ENCODE measurements at places on chromosomes 3 and 15.

GRCh38 chr15:26882112-26882511, 15.2 kb downstream of the GABRA5 start:
- DNase-seq: no peak

GRCh38 chr3:19002606-19003005, 145.7 kb upstream of the KCNH8 start:
- DNase-seq: no peak

DNA sequence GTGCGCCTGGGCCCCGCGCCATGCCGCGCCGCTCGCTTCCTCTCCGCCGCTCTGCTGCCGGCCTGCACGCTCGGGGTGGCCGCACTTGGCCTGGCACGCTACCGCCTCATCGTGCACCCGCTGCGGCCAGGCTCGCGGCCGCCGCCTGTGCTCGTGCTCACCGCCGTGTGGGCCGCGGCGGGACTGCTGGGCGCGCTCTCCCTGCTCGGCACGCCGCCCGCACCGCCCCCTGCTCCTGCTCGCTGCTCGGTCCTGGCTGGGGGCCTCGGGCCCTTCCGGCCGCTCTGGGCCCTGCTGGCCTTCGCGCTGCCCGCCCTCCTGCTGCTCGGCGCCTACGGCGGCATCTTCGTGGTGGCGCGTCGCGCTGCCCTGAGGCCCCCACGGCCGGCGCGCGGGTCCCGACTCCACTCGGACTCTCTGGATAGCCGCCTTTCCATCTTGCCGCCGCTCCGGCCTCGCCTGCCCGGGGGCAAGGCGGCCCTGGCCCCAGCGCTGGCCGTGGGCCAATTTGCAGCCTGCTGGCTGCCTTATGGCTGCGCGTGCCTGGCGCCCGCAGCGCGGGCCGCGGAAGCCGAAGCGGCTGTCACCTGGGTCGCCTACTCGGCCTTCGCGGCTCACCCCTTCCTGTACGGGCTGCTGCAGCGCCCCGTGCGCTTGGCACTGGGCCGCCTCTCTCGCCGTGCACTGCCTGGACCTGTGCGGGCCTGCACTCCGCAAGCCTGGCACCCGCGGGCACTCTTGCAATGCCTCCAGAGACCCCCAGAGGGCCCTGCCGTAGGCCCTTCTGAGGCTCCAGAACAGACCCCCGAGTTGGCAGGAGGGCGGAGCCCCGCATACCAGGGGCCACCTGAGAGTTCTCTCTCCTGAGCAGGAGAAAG, 951 bp downstream of the GPR62 start:
- peak; percentile 83 for DNase-seq

GRCh38 chr3:118088696-118089095, 946.0 kb downstream of the IGSF11 start:
- peak; percentile 20 for DNase-seq

DNA sequence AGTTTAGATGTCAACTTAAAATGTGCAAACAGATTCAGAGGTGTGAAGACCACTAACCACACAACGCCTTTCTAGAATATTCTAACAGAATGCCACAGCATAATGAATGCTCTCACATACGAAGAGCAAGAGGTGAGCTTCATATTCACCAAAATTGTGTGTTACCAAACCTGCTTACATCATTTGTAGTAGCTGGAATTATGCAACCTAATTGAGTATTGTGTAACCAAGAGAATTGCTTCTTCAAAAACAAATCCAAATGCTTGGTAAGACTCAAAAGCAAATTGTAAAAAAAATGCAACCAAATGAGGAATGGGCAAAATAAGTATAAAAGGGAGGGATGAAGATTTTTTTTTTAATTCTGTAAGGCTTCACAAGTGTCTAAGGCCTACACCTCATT, 160.7 kb downstream of the TAFA4 start:
- DNase-seq: peak; percentile 27

DNA sequence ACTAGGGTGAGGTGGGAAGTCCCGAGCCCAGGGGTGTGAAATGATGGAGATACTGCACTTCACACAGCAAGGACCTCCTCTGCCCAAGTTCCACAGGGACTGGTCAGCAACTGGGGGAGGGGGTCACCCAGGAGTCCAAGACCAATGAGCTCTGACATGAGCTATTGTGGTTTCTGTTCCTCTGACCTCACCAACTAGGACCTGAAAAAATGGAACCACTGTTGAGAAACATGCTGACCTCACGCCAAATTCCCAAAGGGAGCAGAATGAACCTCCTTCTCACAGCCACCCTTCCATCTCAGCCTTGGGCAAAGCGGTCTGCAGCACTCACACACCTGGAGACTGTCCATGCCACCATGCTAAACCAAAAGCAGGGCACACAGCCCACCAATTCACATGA, 69.3 kb downstream of the LRIG1 start:
- no peak for DNase-seq

- no peak for DNase-seq
Observed at GRCh38 chr15:54519577-54519976, 541.3 kb downstream of the UNC13C start.

DNA sequence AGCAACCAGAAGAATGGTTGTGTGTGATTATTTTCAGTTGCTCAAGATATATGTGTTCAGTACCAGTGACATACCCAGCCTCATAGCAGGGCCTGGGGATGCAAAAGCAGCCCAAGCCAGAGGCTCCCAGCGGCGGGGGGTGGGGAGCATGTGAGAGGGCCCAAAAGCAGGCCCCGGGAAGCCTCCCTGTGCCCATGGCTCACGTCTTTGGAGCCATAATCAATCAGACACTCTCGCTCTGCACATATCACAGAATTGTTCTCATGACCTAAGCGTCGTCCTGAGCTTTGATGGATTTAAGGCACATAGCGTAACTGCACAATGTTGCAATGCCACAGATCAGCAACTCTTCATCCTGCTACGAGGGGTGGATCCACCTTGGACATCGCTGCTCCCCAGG, 20.8 kb downstream of the KLHL25 start:
- no peak for DNase-seq

- no peak for DNase-seq
Observed at GRCh38 chr3:72753495-72753894, 94.8 kb downstream of the SHQ1 start.

DNA sequence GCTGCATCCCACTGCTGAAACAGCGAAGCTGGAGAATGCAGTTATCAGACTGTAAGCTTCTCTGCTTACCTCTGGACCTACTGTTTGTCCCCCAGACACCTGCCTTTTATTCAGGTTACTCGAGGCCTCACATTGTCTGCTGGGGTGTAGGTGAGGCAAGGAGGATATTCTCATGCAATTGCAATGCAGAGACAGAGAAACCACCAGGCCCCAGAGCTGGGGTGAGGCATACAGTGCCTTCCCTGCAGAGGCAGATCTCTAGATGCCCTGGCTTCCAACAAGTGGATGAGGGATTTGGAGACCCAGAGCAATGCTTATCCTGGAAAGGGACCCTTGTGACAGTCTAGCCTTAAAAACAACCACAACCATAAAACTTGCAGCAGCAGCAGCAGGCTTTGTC, 263.4 kb upstream of the ST8SIA2 start:
- DNase-seq: peak; percentile 30

GRCh38 chr3:84077479-84077878, 881.3 kb upstream of the CADM2 start:
- peak; percentile 44 for DNase-seq

DNA sequence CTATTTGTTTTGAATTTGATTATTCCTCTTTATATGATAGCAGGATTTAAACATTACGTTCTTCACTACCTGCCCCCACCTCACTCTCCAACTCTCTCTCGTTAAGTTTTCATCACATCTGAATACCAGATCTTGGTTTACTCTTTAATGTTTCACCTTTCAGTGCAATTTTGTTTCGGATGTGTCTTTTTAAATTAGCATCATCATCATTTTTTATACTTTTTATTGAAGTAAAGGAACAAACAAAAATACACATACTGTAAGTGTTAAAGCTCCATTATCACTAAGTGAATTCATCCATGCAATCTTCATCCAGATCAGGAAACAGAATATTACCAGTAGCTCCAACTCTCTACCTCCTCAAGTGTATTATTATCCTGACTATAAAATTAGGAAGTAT, 310.6 kb downstream of the C3orf38 start:
- DNase-seq: no peak

DNA sequence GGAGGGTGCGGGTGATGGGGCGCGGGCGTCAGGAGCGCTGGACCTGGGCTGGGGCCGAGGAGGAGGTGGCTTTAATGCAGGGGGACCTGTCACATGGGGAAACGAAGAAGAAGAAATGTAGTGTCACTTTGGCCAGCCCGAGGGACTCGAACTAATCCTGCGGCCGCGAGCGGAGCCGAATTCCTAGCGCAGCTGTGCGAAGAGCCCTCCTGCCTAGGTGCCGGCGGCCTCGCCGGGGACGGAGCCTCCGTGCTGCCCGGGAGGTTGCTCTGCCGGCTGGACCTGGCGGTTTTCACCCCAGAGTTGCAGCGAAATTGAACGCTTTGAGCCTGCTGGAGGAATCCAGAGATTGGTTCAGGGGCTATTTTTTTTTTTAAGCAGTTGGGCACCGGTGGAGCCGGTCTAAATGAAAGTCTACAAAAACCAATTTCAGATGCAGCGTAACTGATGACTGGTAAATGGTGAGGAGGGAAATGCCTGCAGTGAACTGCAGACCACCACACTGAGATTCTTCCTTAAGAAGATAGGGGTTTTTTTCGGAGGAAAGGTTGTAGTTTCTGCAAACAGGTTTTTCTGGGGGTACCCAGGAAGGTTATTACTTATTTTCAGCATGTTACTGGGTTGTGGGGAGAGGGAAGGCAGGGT, 662 bp downstream of the TMEM108 start:
- DNase-seq: peak; percentile 2

- peak; percentile 38 for DNase-seq
Observed at GRCh38 chr3:179513862-179514261, 48.9 kb upstream of the ACTL6A start.

- DNase-seq: peak; percentile 77
Observed at GRCh38 chr3:150300388-150300787, 107.7 kb upstream of the TSC22D2 start.

DNA sequence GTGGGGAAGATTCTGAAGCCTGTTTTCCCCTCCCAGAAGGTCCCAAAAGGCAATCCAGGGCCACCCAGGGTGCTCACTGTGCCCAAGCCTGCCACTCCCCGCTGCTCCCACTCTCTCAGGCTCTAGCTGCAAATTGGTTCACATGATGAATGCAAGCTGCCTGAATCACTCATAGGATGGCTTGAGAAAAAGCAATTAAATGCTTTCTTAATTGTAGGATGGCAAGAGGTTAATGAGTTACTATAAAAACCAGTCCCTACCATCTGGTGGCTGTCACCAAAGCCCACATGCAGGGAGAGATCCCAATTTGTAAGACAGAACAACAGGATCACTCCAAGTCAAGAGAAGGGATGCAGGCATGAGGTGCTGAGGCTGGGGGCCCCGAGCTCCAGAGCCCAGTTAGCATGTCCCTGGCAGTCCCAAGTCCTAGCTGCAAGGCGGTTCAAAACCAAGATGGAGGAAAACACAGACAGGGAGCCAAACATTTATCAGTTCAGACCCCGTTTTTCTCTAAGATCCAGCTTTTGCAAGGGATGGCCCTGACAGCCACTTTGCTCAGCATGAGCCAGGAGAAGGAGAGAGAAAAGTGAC, 207.1 kb downstream of the UACA start:
- no peak for DNase-seq

- DNase-seq: peak; percentile 62
Observed at GRCh38 chr15:34644061-34644460, 60.6 kb upstream of the GOLGA8B start.

GRCh38 chr15:80691575-80691974, 3.5 kb upstream of the ABHD17C start:
- peak; percentile 69 for DNase-seq

- peak; percentile 64 for DNase-seq
Observed at GRCh38 chr3:181948286-181948685, 236.6 kb downstream of the SOX2 start.

GRCh38 chr3:79005084-79005483, 762.7 kb downstream of the ROBO1 start:
- DNase-seq: no peak

DNA sequence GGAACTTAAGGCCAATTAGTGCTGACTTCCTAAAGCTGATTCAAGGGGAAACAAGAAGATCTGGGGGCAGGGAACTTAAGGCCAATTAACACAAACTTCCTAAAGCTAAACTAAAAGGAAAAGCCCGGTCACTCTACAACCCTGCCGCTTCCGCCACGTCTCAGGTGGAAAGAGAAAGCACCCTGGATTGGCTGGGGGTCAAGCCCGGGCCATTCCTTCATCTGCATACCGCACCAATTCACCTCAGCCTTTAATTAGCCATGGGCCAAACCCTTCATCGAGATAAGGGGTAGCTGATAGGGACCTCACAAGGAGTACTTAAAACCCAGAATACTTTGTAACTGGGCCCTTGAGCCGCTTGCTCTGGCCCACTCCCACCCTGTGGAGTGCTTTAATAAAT, 14.4 kb downstream of the TMPRSS7 start:
- DNase-seq: no peak

- no peak for DNase-seq
Observed at GRCh38 chr3:113079218-113079961, 88.6 kb downstream of the GTPBP8 start.

- DNase-seq: peak; percentile 40
Observed at GRCh38 chr3:183502237-183503181, 53.0 kb downstream of the KLHL6 start.

DNA sequence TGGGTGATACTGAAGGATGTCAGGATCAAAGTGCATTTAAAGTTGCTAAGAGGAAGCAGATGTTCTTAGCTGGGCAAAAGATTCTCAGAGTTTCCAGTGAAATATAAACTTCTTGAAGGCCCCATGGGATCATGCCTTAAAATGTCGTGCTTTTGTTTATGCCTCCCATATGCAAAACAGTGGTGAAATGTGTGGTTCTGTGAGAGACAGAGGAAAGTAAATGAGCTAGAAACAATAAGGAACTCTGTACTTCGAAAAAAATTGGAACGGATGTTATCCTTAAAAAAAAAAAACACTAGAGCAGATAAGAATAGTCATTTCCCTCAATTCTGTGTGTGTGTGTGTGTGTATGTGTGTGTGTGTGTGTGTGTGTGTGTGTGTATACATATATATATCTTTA, 497.0 kb upstream of the TBL1XR1 start:
- no peak for DNase-seq

DNA sequence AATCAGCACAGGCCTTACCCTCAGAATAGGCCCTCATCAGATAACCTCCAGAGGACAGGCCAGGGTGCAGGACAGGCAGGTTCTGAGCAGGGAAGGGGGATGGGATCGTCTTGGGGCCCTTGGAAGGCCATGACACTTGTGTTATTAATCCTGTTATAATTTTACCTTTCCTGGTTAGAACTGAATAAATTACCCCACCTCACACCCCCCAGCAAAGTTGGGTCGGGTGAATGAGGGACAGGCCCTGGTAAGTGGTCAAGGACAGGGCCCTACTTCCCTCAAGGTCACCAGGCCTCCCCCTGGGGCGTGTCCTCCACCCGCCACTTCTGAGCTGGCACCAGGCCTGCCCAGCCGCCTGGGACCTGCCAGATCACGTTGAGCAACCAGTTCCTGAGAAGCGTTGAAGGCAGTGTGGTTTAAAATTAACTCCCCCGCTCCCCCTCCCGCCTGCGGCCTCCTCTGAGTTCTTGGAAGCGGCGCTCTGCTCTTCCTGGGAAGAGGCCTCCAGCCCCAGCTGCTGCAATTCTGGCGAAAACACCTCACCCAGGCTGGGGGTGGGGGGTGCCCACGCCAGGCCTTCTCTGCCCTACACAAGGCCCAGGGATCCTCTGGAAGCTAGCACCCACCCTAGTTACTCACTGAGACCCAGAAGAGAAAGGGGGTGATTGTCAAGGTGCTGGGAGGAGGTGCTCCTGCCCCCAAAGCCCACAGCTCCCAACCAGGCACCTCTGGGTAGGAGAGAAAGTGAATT, 10.6 kb downstream of the CISH start:
- peak; percentile 96 for DNase-seq

Data from epithelial cell of esophagus (primary cell).